Activated T-cell treated with anti-CD3 and anti-CD28 coated beads, Interleukin-2, amount 50 U/mL, for 4 hours (primary cell): ENCODE measurements at places on chromosomes 11 and 22.

DNA sequence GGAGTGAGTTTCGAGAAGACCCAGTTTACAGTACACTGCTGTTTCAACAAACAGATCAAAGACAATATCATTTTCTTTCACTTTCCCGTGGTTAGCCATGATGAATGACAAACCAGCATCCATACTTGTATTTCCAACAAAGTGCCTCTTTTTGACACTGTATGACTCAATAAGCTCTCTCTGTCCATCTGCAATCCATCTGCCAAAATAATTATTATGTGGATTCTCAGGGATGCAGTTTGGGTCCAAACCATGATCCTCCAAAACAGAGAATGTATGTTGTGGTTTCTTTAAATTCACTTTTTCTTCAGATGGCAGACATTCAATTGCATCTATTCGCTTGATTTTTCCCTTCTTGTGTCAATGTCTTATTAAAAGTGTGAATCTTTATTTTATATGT, 37.8 kb upstream of the RASD2 start:
- DNase-seq: no peak

GRCh38 chr22:44575381-44576268, 77.6 kb upstream of the RTL6 start:
- DNase-seq: no peak

DNA sequence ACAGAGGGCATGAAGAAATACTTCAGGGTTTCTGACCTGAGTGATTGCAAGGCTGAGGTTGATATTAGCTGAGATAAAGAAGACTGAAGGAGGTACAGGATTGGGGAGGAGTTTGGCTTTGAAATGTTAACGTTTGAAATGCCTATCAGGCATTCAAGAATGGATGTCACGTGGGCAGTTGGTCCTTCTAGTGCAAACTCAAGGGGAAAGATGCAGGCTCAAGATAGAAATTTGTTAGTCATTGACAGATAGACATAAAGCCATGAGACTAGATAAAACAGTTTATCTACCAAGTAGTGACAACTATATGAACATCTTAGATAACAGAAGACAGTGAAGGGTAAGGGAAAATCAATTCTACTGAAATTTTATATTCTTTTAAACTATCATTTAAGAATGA, 23.1 kb downstream of the TTC17 start:
- DNase-seq: no peak

DNA sequence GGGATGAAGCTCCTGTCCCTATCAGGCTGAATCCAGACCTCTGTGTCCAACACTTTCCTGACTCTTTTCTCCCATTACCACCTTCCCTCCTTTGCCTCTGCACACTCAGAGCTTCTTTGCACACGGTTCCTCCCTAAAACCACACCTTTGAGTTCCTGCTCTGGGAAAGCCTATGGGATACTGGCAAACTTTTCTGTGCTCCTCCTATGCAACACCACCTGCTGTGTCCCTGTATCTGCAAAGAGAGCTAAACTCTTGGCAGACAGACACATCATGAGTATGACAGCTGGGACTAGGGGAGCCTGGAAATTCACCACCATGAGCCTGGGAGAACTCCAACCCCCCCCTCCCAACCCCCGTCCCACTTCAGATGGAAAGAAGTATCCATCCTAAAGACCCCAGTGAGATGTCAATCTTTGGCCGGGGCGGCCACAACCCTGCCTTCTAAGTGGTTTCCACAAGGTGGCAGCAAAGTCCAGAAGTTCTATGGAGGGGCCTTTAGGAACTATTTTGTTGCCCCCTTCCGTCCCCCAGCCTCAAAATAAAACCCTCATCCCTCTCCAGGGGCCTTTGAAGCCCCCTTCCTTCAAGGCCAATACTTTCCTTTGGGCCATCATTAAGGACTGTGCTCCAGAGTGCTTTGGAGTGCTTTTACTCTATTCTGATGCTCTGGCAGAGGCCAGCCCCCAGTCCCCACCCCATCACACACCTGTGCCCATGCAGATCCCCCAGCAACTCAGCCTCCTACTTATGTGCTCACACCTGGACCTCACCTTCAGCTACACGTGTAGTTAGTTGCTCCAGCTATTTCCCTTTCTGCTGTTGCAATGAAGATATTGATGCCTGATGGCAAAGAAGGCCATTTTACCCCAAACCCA, 19.4 kb downstream of the HTR3A start:
- peak; percentile 25 for DNase-seq

DNA sequence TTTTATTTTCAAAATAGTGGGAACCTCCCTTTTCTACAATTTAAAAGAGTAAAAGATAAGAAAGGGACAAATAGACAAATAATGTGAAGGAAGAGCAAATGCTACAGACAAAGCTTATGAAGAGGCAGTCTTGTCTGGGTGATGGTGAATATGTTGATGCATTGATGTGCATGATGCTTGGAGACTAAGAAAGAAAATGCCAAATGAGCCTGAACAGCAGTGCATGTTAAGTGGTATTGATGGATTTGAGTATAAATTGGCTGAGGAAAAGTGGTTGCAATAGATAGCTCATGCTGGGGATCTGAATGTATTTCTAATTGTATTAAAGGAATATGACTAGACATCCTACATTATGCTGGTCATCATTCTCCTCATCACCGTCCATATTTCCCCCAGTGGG, 268.6 kb upstream of the ANO5 start:
- no peak for DNase-seq

DNA sequence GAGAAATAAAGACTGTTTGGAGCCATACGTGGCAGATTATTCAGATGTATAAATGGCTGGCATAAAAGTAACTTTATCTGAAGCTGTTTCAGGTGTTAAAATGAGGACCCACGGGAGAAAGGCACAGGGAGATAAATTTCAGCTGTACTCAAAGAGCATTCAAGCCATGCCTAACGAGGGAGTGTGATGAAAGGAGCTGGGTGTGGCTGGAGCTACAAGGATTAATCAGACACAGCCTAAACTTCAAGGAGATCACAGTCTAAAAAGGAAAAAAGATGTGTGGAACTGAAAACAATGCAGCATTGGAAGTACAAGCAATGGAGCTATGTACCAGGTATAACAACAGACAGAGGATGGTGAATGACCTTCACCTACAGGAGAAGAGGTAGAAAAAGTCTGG, 120.8 kb upstream of the APOA1 start:
- no peak for DNase-seq

- DNase-seq: no peak
Observed at GRCh38 chr11:27057091-27057780, 16.6 kb downstream of the BBOX1 start.

DNA sequence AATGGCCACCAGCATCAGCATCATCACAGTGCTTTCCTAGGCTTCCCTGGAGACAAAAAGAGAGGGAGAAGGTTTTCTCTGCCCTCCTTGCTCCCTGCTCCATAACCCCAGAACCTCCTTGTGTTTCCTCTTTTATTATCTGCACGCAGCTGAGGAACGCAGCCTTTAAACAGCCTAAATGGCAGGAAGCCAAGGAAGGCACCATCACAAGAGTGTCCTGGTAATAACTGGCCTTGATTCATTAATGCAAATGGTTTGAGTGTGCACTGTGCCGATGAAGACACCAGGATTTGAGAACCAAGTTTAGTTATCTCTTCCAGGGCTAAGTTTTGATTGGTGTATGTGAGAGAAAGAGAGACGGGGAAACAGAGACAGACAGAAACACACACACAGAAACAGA, 29.4 kb upstream of the DRD2 start:
- DNase-seq: no peak
